ENCODE measurements at places on chromosomes 2 and 18.

- DNase-seq, result no peak
Measured at GRCh38 chr2:62415019-62415431, 91.0 kb downstream of the TMEM17 start.

DNA sequence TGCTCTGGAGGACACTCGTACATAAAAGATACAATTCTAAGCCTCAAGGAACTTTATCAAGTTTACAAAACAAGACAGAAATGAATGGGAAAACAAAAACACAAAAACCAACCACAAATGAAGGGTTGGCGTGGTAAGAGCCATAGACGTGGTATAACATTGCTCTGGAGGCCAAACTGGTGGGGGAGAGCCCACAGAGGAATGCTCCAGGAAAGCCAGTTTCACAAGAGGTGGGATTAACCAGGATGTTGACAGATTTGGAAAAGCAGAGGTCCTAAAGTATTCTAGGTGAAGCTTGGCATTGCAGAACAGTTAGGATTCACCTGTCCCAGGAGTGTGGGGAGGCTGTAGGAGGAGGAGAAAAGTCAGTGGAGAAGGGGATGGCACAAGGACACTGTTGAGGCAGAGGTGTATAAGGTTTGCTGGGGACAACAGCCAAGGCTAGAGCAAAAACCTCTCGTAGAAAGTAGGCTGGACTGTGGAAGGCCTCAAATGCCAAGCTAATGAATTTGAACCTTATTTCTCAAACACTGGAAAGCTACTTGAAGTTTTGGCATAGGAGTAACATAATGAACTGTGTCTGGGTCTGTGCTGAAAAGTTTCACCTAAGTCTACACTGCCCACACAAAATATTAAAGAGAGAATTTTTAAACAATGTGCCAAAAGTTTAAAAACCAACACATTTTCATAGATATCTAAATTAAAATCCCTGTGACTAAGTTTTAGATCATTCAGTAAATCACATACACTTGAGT is 135.1 kb downstream of the THADA start:
- no peak for DNase-seq

DNA sequence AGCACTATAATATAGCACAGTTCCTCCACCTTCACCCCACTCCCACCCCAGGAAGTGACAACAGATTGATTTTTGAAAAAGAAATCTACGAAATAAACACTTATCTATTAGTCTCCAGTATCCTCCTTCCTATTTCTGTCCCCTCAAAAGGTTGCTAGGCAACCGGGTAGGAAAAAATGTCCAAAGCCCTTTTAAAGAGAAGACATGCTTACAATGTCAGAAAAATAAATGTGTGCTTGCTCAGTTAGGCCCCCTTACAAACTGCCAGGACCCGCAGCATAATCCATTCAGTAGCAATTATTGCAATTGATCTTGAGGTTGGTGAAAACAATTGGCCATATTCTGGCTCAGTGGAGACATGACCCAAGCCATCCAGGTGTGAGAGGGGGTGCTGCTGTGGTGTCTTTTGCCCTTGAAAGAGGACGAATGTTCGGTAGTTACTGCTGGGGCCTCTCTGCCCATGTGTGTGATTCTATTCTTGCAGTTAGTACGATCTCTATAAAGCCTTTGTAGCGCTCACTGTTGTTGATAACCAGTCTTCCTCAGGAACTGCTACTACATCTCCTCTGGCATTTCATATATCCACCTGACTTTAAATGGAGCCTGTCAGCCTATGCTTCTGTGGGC is 144.3 kb downstream of the MYO3B start:
- DNase-seq, result no peak

- peak; percentile 62 for DNase-seq
Measured at GRCh38 chr2:105438104-105438929, 39.5 kb upstream of the FHL2 start.

DNA sequence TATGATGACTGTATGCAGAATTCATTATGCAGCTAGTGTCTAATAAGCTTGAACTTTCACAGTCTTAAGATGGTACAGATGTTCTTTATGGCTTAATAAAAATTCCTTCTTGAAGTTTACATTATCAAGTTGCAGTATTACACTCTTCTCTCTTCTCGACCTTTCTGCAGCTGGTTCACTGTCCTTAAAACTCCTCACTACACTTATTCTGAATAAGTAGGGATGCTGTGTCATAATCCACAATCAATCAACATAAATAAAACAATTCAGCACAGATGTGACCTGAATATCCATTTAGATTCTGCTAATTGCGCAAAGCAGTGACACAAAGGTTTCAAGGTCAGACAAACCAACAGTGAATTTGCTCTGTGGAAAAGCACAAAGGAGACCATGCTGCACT is 356.8 kb downstream of the SUCLG1 start:
- DNase-seq, result no peak

DNA sequence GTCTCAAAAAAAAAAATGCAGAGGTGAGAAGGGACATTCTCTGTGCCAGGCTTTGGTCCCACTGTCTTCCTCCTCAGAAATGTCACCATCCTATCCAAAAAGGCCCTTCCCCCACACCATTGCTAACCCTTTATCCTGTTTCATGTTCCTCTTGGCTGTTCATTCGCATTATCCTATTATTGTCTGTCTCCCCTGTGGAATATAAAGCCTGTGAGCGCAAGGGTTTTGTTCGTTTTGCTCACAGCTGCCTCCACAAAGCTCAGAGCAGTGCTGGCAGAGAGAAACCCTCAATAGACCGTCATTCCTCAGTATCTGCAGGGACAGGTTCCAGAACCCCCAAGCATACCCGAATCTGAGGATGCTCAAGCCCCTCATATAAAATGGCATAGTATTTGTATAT is 91.8 kb downstream of the LOXHD1 start:
- no peak for DNase-seq

GRCh38 chr2:162766092-162766491 is 72.5 kb downstream of the KCNH7 start:
- DNase-seq, result no peak

DNA sequence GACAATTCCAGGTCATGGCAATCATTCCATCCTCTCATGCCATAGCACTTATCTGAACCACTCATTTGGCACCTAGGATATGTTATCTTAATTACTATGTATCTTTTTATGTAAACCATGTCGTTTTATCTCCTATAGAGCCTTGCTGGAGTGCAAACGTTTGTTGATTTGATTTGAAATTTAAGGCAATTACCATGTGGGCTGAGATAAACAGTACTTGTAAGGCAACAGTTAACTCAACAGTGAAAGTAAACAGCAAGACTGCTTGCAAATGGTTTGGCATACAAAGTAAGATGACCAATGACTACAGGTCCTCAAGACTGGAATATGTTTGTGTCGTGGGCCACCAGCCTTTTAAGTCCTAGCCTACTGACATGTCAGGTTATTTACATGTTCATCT is 133.7 kb upstream of the ZFP36L2 start:
- DNase-seq, result no peak

GRCh38 chr2:127179766-127180165 is 40.3 kb downstream of the CYP27C1 start:
- no peak for DNase-seq

- no peak for DNase-seq
Measured at GRCh38 chr18:4016391-4017049, 438.6 kb downstream of the DLGAP1 start.

- DNase-seq, result no peak
Measured at GRCh38 chr2:221310730-221311129, 261.4 kb downstream of the EPHA4 start.

GRCh38 chr18:68714712-68715496 is at the start of gene TMX3:
Gene TMX3 (minus strand): TSS chr18:68715108. CDS start chr18:68714981, 127 bp downstream.
- peak; percentile 97 for DNase-seq

DNA sequence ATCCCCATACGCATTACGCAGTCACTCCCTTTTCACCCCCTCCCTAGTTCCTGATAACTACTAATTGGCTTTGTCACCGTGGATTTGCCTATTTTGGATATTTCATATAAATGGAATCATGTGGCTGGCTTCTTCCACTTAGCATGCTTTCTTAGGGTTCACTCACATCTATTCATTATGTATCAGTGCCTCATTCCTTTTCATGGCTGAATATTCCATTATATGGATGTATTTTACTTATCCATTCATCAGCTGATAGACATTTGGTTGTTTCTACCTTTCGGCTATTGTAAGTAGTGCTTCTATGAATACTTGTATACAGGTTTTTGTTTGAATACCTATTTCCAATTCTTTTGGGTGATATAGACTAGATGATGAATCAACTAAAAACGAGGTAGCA is 4.9 kb downstream of the ATP5MC3 start:
- no peak for DNase-seq

DNA sequence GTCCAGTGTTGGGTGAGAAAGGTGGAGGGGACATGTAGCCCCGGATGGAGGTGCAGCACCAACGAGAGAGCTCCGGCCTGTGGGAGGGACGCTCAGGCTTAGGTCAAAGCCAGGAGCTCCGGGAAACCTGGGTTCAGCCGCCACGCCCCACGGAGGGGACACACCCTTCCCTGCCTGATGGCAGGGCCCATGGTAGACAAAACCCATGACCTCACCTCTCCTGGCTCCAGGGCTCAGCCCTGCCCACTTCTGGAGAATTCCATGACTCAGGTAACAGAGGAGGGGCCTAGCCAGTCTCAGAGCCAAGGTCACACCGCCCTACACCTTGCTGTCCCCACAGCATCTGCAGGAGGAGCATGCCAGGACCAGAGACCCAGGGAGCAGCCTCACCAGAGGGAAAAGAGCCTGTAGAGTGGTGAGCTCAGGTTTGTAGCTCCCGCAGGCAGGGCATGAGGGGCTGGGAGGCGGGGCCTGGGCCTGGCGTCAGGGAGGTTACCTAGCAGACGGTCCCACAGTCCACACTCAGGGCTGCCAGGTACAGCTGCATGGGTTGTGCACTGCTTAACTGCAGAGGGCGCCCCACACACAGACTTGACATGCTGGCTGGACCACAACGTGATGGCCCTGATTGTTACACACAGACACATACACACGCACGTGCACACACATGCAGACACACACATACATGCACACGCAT is 70.8 kb upstream of the SMAD7 start:
- no peak for DNase-seq

DNA sequence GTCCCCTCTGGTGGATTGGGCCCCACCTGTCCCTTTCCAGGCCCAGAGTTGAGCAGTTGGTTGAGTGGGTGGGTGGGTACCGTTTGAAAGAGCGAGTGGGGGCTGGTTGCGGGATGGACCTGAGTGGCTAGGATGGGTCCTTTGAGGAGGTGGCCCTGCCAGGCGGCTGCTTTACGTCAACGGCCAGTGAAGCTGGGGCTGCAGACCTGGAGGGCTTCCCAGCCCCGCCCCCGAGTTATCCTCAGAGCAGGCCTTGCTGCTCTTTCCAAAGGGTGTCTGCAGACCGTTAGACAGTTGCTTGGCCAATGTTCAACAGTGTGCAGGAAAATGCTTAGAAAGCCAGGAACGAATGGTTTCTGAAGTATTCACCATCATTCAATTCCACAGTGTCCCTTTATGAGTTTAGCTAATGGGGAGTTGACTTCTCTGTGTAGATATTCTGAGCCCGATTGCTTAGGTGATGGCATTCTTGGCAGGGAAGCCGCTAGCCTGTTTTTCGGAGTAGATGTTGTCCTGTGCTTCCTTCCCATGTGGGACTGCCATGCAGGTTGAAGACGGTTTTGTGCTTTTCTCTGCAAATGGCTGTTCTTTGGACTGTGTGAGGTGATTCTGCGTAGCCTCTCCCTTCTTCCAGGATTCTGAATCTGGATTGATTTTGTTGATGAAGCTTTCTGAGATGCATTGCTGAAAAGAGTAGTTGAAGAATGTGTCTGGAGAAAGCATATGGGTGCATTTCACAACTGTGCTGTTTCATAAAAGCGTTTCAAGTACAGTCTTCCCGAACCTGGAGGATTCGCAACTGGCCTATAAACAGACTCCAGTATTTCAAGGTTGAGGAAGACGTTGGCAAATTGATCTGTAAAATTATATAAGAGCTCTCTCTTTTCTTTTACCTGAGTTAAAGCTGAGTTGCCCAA is 45.8 kb downstream of the LDLRAD4 start:
- DNase-seq, result no peak
